ENCODE measurements at places on chromosomes 2 and 18.

GRCh38 chr2:239178484-239178883 lies 222.3 kb downstream of the HDAC4 start:
- DNase-seq, result peak; percentile 30

DNA sequence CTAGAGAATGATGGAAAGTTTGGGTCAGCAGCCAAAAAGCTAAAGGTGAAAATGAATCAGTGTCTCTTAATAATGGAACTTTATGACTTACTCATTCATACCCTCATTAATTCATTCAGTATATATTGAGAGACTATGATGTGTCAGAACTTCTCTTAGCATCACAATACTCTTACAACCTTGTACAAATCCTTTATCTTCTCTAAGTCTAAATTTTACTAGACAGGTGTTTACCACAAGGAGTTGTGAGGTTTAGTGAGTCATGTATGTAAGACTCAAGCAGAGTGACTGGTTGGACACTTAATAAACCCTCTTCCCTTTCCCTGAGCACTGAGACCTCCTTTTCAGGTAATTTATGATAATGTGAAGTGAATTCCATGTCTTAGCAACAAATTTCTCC lies 129.6 kb downstream of the PPP1R1C start:
- no peak for DNase-seq

DNA sequence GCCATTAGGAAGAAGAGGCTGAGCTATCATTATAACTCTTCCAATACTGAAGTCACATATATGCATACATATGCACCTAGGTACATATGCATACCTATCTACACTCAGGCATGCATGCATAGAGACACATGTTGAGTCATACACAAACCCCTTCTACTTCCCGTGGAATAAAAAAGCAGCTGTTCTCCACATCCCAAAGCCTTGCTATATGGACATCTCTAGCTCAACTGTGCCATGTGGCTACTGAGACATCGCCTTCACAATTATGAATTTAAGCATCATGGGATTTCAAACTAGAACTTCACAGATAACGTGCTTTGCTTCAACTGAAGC lies 120.5 kb downstream of the ANKRD44 start:
- DNase-seq, result no peak

DNA sequence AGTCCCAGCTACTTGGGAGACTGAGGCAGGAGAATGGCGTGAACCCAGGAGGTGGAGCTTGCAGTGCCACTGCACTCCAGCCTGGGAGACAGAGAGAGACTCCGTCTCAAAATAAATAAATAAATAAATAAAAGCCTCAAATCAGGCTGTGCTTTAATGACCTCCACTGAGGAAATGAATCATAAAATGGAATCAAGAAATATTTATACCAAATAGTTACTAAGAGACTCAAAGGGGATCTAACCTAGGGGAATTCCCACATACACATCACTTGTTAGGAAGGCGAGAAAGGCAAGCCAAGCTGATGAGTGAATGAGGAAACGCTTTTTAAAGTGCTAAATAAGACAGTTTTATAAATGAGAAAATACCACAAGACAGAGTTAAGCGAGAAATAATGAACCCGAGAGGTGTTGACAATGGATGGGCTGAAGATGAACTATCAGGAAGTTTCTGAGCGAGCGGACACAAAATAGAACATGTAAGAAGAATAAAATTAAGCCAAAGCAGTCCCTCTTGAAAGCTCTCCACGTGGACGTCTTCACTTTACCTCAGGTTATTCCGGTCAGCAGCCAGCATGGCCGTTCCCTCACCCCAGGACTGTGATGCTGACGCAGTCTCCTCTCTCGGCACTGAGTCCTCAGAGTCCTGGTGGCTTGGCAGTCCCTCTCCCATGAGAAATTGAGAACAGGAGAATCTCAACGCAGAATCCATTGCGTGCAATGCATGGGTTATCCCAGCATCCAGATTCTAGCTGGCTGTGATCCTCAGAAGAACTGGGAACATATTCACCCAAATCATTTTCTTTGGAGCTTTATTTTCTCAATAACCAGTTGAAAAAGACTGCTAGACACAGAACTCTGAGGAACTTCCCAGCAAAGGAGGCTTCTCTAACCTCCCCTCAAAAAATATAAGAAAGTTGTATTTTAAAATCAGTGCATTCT lies 22.3 kb downstream of the PXDN start:
- DNase-seq, result peak; percentile 16

DNA sequence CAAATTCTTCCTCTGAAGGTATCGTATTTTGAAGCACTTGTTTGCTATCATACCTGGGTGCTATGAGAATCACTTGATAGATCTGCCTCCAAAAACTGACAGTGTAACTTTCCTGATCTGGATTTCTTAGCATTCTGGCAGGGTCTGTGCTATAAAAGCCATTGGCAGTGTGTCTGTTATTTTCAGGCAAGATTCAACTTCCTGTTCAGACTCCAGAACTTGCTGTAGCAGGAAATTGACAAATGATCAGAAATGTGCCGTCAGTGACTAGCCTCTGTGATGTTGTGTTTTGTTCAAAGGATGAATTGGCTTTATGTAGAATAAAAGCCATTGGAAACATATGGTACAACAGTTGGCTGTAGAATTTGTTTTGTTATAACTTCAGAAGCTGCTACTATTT lies 273.3 kb downstream of the PTPRM start:
- DNase-seq, result no peak

GRCh38 chr2:113974727-113975126 lies 84.8 kb downstream of the ACTR3 start:
- DNase-seq, result no peak

GRCh38 chr18:35938158-35938557 lies 34.3 kb upstream of the RMP24 start:
- DNase-seq, result no peak

Data from RWPE2 (cell line).